ENCODE measurements at places on chromosomes 2 and 18. TPM values are rescaled to one million over a fixed set of nuclear protein-coding genes. Genes with fewer than 3 reads are reported as not detected.

- peak; percentile 23 for DNase-seq
Measured at GRCh38 chr2:215460682-215461382, 25.0 kb upstream of the FN1 start.

- no peak for DNase-seq
Measured at GRCh38 chr18:38747153-38747552, 1181.6 kb upstream of the CELF4 start.

DNA sequence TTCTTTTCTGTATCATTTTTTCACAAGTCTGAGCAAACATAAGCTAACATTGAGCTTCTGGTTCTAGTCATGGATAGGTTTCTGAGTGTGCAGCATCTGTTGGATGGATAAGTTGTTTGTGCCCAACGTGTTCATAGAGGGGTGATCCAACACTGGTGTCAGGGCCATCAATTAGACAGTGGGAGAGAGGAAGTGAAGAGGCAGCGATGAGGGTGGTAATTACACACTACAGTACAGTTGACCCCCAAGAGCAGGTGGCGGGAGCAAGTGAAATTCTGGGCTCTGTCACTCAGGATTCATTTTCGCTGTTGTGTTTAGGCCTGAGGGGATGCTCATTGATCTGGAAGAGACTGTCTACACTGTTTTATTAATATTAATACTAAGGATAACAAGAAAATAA, 180.0 kb upstream of the CXCR4 start:
- no peak for DNase-seq

DNA sequence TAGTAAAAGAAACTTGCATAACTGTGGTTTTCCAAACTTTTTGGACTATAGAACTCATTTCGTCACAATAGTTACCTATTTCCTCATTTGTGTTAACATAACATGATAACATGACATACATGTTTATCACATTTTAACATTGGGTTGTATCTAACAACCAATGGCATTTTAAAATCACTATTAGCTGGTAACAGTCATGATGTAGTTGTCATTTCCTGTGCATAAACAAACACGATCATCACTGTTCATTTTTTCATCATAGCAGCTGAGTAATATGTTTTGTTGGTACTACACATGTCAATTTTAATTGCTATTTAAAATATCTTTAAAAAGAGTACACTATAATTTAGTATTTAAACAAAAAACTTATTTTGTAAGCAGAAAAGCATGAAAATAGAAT, 402.4 kb downstream of the SATB2 start:
- DNase-seq, result no peak

DNA sequence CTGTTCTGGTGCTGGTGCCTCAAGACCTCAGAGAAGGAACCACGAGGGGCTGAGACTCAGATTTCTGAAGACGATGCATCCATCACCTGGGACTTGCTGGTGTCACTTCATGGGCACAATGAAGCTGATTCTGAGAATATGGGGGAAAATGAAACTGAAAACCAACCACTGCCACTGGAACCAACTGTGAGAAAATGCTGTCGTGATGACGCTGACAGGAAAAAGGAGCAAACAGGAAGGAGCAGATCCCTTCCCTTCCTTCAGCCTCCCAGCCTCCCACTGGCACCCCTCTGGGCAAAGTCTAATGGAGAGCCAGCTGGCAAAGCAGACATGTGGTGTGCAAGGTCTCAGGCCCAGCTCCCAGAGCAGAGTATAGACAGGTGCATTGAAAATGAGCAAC, 109.7 kb downstream of the FOXI3 start:
- DNase-seq, result no peak

GRCh38 chr2:210611466-210611865, 55.1 kb downstream of the CPS1 start:
- no peak for DNase-seq

GRCh38 chr2:229909090-229909489, 12.7 kb downstream of the TRIP12 start:
- no peak for DNase-seq

GRCh38 chr2:211061612-211062296, 505.4 kb downstream of the CPS1 start:
- DNase-seq, result no peak

- no peak for DNase-seq
Measured at GRCh38 chr2:121242976-121243375, 42.0 kb downstream of the TFCP2L1 start.

DNA sequence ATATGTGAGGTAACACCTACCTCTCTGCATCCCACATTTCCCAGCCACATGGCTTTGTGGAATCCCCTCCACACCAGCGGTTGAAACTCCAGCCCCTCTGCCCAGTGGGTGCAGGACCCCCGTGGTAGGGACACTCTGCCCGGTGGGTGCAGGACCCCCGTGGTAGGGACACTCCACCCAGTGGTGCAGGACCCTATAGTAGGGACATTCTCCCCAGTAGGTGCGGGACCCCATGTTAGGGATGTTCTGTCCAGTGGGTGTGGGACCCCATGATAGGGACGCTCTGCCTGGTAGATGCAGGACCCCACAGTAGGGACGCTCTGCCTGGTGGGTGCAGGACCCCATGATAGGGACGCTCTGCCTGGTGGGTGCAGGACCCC, 11.5 kb downstream of the COPS9 start:
- no peak for DNase-seq

GRCh38 chr2:208373460-208374089, 33.0 kb upstream of the PTH2R start:
- DNase-seq, result peak; percentile 69

Gene TUBA4B
- polyA plus RNA-seq, result not detected

Gene UBE2E3
- 109 TPM for polyA plus RNA-seq

Gene CFC1
- polyA plus RNA-seq, result 8.6 TPM

Gene KLHL41
- polyA plus RNA-seq, result 0.37 TPM

Gene PAX8
- 0.28 TPM for polyA plus RNA-seq

Gene B3GNT2
- polyA plus RNA-seq, result 6.6 TPM
